Epithelial cell of alveolus of lung (primary cell): ENCODE measurements at places on chromosomes 5 and 9. TPM values are rescaled to one million over a fixed set of nuclear protein-coding genes. Genes with fewer than 3 reads are reported as not detected.

The NR3C1 gene
- total RNA-seq, result 31.1 and 39.2 TPM in 2 replicates

The MYOZ3 gene
- 0.26 and 0.40 TPM in 2 replicates for total RNA-seq

The GABRP gene
- not detected in 2 replicates for total RNA-seq

The SEPTIN8 gene
- total RNA-seq, result 37.9 and 50.1 TPM in 2 replicates

The HAPLN1 gene
- total RNA-seq, result 0.16 and 9.4 TPM in 2 replicates

The GAS1 gene
- total RNA-seq, result 8.5 and 16.1 TPM in 2 replicates

The MACIR gene
- 4.6 and 8.9 TPM in 2 replicates for total RNA-seq
